SK-MEL-5 (cell line): ENCODE measurements at places on chromosomes 12 and 14.

GRCh38 chr12:25009496-25010092 is 60.7 kb upstream of the BCAT1 start:
- DNase-seq = no peak

DNA sequence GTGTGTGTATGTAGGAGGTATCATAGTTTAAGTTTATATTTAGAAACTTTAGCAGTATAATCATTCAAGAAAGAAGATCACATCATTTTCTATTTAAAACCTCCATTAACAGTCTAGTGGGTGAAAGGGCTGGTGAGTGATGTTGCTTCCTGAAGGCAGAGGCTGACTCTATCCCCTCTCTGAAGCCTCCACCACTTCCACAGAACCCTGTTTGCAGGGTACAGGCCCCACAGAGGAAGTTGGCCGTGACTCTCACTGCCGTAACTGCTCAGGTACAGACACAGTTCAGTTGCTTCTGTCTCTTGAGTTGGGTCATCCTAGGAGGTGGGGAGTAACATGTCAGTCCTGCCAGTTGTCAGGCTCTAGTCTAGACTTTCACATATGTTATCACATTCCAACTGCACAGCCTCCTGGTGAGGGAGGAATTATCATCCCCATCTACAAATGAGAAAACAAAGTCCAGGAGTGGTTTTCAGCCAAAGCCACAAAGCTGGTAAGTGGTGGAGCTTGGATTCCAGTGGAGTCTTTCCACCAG is 31.5 kb downstream of the CFL2 start:
- DNase-seq = no peak

DNA sequence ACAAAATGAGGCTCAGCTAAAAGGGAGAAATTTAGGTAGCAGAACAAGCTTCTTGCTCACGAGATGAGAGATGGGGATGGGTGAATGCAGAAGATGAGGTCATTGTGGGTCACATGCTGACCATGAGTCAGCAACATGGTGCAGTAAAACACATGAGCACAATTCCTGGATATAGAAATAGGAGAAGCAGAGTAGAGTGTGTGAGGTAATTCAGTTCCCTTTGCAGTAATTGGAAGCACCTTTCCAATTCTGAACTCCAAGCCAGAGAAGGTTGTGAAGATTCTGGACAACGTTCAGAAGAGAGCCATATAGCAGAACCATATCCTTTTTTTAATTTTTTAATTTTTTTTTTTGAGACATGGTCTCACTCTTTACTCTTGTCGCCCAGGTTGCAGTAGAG is 62.0 kb upstream of the LMNTD1 start:
- DNase-seq = peak; percentile 69

DNA sequence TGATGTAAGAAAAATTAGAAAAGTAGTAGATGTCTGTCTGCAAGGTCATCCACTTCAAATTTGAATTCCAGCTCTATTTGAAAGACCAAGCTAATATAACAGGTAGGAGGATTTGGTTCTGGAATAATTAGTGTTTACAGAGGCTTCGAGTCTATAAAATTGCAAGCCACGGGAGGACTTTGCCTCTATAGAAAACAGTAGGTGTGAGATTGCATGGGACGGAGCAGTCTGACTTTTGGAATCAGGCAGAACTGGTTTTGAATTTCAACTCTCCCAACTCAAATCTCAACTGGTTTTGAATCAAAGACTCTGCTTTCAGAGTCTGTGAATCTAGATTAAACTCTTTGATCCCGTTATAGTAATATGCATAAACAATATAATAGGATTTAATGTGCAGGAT is 82.4 kb downstream of the PIK3C2G start:
- no peak for DNase-seq
